T-cell (primary cell): ENCODE measurements at places on chromosomes 7 and 10. TPM values are rescaled to one million over a fixed set of nuclear protein-coding genes. Genes with fewer than 3 reads are reported as not detected.

- DNase-seq: no peak
- no peaks in the 10 kb centered on the region for H3K4me1 ChIP-seq
- no peaks in the 10 kb centered on the region for H3K27me3 ChIP-seq
- H3K4me3 ChIP-seq: no peak overlapping the region
These were observed 92.0 kb upstream of the AHR start for GRCh38 chr7:17206349-17206905.

DNA sequence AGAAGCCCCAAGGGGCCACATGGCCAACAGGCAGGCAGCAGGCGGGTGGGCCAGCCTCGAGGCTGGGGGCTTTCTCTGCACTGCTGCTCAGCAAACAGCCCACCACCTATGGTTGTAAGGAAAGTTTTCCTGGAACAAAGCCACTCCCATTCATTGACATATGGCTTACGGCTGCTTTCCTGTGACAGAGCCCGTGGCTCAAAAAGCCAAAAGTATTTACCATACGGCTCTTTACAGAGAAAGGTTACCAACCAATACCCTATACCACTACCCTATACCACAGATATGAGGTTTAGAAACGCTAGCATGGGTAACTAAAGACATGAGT is 152.7 kb downstream of the MAD1L1 start:
- H3K4me3 ChIP-seq: no peak overlapping the region
- no peaks in the 10 kb centered on the region for H3K27me3 ChIP-seq

DNA sequence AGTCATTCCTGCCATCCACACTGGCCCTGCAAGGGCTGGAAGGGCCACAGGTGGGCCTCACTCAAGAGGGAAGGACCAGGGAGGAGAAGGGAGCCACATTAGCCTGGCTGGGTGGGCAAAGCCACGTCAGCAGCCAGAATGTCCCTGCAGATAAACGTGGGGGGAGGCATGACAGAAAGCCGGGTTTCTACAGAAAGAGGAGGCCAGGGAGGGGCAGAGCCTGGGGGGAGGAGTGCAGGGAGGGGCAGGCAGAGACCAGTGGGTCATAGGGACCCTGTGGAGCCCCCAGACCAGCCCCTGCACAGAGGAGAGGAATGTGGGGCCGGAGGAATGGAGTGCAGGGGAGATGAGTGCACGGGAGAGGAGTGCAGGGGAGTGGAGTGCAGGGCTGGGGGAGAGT is 590.2 kb downstream of the PTPRN2 start:
- no peak for DNase-seq
- no peaks in the 10 kb centered on the region for H3K36me3 ChIP-seq
- H3K4me3 ChIP-seq: no peak overlapping the region
- no peak overlapping the region for H3K27ac ChIP-seq
- H3K27me3 ChIP-seq: no peaks in the 10 kb centered on the region

- H3K4me1 ChIP-seq: no peaks in the 10 kb centered on the region
- no peak overlapping the region for H3K27ac ChIP-seq
- H3K36me3 ChIP-seq: no peaks in the 10 kb centered on the region
- no peak for DNase-seq
- no peaks in the 10 kb centered on the region for H3K27me3 ChIP-seq
These were observed 221.4 kb downstream of the ADARB2 start for GRCh38 chr10:1515780-1516491.

Gene PDAP1
- 67.8 TPM for total RNA-seq

Gene ANKRD61
- not detected for total RNA-seq

Gene CDHR1
- 0.41 TPM for total RNA-seq
